ENCODE measurements at places on chromosomes 7 and 10.

DNA sequence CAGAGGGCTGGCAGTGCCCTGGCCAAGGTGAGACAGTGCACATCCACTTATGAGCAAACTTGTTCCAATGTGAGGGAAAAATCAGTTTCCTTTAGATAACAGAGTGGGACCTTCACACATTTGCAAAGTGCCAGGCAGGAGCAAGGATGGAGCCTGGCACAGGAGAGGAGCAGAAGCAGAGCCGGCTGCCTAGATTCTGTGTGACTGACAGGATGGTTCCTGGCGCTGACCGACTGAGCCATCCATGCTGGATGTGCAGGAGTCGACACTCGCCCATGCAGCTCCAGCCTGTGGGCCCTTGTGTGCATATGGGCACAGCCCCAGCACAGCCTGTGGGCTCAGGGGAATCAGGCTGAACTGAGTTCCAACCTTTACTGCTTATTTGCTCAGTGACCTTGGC, 346.5 kb downstream of the GRID1 start:
- no peak for DNase-seq

GRCh38 chr10:7300384-7300971, 110.4 kb downstream of the SFMBT2 start:
- DNase-seq: no peak

- no peak for DNase-seq
Measured at GRCh38 chr7:155381852-155382801, 75.8 kb upstream of the EN2 start.

GRCh38 chr10:43342279-43343125, 28.9 kb upstream of the FXYD4 start:
- DNase-seq: no peak

DNA sequence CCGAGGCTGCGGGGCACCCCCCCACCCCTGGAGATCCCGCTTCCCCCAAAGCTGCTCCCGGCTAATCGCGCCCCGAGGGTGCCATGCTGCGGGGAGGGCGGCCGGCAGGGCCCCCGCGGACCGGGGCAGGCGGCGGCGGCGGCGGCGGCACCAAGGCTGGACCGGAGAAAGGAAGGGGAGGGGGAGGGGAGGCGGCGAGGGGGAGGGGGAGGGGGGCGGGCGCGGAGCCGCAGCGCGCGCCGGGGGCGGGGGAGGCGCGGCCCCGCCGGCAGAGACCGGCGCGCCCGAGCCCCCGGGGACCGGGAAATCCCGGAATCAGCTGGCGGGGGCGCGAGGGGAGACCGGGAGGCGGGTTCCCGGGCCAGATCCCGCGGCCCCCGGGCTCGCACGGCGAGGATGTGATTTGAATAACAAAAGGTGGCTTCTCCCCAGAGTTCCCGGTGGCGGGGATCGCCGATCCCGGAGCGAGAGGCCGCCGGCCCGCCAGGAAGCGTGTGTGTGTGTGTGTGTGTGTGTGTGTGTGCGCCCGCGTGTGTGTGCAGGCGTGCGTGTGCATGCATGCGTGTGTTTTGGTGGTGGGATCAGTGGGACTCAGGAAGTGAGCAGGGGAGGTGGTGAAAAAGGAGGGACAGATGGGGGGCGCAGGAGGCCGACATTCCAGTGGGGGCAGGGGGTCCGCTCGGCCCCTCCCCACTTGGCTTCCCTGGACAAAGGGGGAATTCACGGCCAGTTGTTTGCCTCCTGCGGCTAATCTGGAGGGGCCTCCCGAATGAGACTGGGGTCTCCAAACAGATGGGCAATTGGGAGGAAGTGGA, 99.5 kb downstream of the HIP1 start:
- peak; percentile 30 for DNase-seq

- no peak for DNase-seq
Measured at GRCh38 chr7:2523461-2523936, 3.9 kb downstream of the LFNG start.

GRCh38 chr7:101114492-101114891, 12.4 kb upstream of the SERPINE1 start:
- no peak for DNase-seq

DNA sequence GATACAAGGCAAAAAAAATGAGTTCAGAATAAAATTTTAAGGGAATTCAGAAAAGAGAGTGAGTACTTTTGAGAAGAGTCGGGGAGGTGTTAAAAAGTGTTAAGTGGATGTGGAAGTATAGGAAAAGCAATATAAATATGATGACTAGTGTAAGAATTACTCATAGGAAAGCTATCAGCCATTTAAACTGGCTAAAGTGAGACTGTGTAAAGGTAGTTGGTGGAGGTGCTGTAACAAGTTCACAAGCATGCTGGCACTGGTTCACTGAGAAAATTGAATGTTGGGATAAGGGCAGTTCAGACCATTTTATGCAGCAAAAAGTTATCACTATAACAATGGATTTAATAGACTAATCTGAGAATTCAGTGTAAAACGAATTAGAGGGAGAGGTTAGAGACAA, 179.0 kb upstream of the DKK1 start:
- no peak for DNase-seq

DNA sequence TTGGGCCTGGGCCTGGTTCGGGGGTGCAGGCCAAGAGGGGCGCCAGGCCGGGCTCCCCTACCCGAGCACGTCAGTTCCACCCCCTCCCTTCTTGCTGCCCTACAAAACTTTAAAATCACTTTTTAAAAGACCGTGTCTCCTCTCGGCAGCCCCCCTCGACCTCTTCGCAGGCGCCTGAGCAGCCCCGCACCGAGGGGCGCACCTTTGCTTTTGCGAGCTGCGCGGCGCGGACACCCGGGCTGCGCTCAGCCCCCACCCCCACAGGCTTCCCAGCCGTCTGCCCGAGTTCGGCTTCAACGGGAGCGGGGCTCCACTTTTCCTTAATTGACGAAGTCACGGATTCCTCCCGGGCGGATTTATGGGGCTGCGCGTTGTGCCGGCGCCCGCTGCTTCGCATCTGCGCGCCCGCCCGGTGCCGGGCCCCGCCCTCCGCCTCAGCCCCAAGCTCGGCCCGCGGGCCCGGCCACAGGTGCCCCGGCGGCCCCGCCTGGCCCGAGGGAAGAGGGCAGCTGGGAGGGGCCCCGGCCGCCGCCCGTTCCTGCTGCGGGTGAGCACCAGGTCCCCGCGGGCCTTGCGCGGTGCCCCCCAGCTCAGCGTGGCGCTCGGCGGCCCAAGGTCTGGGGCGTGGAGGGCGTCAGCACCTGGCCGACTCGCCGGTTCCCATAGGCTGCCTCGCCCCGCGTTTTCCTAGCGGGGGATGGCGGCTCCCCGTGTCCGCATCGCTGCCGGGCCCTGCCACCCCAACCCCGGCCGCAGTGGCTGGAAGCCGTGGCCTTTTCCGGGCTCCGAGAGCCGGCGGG, 10.8 kb upstream of the MNX1 start:
- DNase-seq: no peak

DNA sequence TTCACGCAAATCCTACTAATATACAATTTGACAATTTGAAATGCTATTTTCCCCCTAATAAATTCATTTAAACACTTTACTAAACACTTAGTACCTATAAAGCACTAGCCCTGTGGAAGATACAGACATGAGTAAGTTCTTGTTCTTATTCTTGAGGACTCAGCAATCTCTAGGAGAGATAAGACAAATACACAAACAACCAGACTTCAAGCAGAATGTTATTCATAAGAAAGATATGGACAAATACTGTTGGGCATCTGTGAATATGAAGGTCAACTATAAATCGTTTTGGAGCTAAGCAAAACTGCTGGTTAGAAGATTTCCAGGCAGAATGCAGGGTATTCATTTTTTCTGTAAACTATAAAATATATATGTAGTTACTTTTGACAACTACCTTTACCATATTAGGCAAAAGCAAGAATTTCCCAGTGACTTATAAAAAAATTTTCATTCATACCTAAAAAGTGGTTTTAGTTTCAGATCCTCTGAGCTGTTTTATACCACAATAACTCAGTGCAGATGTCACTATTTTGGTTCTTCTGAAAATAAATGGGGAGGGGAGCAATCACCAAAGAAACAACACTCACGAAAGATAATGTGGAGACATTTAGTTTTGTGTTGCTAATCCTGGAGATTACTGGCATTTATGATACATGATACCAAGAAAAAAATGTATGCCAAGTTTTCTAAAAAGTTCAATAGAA, 3.8 kb downstream of the VPS41 start:
- no peak for DNase-seq

DNA sequence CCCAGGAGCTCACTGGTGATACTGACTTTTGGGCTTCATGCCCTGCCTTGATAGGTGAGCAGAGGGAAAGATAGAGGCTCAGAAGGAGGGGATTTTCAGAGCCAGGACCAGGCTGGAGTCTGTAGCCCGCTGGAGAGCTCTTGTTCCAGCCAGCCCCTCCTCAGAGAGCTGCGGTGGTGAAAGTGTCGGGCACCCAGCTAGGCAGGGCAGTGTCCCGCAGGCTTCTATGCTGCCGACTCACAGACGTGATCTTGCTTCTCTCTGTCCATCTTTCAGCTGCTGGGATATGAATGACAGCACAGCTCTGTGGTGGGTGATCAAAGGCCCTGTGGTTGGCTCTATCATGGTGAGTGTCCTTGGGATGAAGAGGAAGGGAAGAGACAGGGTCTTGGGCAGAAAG, 35.2 kb downstream of the ADCYAP1R1 start:
- DNase-seq: no peak

GRCh38 chr10:101262147-101262546, 32.9 kb upstream of the LBX1 start:
- DNase-seq: no peak

DNA sequence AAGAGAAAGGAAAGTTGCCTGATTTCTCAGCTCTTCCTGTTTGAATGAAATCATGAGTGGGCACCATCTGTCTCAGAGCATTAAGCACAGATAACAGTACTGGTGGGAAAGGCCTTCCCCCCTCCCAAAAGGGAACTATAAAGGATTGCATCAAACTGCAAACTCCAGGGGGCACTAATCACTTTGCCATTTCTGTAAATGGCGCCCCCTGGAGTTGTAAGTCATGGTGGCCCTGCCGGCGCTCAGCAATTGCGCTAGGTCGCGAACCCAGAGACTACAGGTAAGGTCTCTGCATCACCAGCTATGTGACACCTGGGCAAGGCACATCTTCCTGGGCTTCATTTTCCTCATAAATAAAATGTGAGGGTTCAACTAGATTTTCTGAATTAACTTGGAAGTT, 11.1 kb downstream of the LRRC4 start:
- no peak for DNase-seq

- DNase-seq: no peak
Measured at GRCh38 chr7:55474944-55475854, 97.1 kb downstream of the VOPP1 start.

DNA sequence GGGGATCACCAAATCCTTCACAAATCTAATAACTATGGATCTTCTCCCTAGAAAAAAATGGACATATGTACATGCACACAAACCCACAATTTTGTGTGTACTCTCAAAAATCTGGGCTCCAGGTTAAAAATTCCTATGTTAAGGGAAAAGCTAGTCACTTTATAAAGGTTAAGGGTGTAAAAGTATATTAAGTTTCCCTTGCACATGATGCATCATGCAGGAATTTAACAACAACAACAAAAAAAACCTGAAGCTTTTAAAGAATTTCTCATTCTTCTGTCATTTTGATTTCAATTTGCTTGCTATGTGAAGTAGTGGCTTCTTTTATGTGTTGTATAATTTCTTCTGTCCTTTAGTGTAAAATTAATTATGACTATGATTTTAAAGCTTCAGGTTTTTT, 123.7 kb downstream of the CNOT4 start:
- no peak for DNase-seq

DNA sequence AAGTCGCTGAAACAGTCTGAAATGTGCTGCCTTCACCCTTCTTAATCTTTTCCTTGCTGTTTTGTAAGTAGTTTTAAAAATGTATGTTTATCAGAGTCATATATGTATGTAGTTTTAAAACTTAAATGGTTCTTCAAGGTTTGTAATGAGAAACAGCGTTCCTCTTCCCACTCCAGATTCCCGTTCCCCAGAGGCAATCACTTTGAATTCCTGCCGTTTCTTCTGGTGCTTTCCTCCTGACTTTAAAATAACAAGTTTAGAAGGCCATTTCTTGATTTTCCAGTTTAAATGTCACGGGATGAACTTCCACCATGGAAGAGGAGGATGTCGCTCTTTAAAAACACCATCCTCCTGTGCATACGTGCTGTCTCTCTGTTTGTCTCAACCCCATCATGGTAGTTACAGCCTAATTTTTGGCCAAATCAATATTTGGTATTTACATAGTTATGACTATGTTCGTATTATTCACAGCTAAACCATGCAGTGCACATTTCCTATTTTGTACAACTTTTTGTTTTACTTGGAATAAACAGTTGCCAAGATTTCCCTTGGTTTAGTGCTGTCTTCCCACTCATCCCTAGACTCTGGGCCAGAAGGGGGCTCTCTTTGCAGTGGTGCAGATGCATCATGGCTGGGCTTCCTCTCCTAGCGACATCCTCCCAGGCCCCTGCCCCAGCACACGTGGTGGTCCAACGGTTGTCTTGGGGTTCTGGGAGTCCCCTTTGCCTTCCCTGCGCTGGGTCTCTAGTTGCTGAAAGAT, 151.4 kb downstream of the PTPN20 start:
- no peak for DNase-seq

GRCh38 chr10:1609648-1609970, 127.7 kb downstream of the ADARB2 start:
- DNase-seq: no peak

- DNase-seq: peak; percentile 59
Measured at GRCh38 chr7:128425850-128426249, 16.1 kb upstream of the IMPDH1 start.

GRCh38 chr10:77180104-77180503, 457.5 kb downstream of the KCNMA1 start:
- DNase-seq: no peak

DNA sequence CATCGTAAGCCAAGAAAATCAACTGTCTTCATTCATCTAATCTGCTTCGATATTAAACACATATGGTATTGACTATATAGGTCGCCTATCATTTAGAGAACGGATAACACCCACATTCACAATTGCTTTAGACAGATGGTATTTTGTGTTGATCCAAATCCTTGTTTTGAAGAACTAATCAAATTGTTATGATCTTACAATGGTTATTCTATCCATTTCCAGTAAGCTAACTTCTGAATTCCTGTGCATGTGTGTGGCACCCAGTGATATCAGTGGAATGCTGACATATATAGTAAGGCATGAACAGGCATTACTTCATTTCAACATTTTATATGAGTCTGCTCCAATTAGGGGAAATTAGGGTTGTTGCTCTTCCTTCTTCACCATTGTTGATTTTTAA, 98.8 kb downstream of the SEMA3E start:
- DNase-seq: no peak

GRCh38 chr7:18399436-18400235, 95.9 kb upstream of the HDAC9 start:
- no peak for DNase-seq

DNA sequence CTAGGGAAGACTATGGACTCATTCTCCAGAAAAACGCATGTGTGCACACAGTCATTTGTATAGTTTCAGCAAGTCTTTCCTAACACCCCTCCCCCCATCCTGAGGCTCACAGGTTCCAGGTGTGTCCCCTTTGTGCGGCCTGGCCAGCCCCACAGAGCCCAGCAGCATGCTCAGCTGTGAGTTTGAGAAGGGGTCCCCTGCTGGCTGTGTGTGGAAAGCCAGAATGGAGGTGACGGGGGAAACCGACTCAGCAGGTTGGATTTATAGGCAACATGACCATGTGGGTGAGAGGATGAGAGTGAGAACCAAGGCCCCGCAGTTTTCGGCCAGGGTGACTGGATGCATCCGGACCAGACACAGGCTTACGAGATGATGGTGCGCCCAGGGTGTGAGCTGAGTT, 9.9 kb downstream of the PTPRE start:
- DNase-seq: no peak

- no peak for DNase-seq
Measured at GRCh38 chr7:3918576-3918975, 617.5 kb downstream of the SDK1 start.

GRCh38 chr7:17462131-17462631, 163.7 kb downstream of the AHR start:
- DNase-seq: no peak
